T47D (cell line): ENCODE measurements at places on chromosomes 2 and 18.

DNA sequence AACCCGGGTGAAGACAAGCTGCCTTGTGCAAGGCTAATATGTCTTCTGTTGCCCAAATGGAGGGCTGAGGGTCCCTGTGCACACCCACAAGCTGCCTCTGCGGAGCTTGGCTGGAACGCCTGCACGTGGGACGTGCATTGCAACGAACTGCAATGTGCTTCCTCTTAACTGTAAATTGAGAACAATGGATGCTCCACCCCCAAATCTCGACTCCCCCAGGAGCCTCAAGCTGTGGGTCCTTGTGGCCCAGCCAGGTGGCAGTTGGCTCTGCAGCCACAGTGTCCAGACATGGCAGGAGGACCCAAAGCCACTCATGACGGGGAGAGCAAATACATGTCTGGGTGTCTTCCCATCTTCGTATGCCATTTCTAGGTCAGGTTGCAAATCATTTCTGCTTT is 90.1 kb downstream of the TWIST2 start:
- DNase-seq, result no peak

DNA sequence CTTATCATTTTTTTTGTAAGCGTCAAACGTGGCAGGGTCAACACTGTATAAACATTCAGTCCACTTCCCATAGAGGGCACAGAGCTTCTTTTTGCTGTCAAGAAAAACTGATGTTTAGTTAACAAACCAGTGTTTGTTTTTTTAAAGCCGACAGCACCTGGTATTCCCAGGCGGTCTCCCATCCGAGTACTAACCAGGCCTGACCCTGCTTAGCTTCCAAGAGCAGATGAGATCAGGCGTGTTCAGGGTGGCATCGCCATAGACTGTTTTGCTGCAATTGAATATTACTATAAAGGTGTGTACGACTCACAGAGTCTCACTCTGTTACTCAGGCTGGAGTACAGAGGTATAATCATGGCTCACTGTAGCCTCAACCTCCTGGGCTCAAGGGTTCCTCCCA is 31.5 kb downstream of the CABYR start:
- DNase-seq, result no peak

DNA sequence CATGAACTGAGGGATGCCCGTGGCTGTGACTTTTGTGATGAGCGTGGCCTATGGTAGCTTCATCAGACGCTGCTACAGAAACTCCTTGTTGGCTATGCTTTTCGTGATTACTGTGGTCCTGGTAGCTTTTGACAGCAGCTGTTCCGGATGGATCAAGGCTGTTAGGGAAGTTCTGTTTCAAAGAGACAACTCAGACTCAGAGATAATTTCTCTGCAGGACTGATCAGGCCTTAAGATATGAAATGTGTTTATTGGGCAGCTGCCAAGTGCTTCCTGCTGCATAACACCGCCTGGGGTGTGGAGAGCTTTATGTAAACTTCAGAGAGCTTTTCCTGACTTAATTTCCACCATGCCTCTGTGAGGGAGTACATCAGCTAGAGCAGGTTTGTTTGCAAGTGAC is 243.8 kb downstream of the TSN start:
- DNase-seq, result peak; percentile 51

DNA sequence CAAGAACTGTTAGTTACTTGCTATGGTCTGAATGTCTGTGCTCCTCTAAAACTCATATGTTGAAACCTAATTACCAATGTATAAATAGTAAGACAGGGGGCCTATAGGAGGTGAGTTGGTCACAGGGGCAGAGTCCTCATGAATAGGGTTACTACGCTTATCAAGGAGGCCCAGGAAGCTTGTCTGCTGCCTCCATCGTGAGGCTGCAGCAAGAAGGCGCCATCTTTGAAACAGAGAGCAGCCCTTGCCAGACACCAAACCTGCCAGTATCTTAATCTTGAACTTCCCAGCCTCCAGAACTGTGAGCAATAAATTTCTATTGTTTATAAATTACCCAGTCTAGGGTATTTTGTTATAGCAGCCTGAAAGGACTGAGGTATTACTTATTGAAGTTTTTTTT is 79.1 kb downstream of the TGIF1 start:
- no peak for DNase-seq

GRCh38 chr2:65263262-65263661 is 35.6 kb downstream of the ACTR2 start:
- no peak for DNase-seq

GRCh38 chr18:26832302-26832701 is 33.2 kb downstream of the AQP4 start:
- no peak for DNase-seq

DNA sequence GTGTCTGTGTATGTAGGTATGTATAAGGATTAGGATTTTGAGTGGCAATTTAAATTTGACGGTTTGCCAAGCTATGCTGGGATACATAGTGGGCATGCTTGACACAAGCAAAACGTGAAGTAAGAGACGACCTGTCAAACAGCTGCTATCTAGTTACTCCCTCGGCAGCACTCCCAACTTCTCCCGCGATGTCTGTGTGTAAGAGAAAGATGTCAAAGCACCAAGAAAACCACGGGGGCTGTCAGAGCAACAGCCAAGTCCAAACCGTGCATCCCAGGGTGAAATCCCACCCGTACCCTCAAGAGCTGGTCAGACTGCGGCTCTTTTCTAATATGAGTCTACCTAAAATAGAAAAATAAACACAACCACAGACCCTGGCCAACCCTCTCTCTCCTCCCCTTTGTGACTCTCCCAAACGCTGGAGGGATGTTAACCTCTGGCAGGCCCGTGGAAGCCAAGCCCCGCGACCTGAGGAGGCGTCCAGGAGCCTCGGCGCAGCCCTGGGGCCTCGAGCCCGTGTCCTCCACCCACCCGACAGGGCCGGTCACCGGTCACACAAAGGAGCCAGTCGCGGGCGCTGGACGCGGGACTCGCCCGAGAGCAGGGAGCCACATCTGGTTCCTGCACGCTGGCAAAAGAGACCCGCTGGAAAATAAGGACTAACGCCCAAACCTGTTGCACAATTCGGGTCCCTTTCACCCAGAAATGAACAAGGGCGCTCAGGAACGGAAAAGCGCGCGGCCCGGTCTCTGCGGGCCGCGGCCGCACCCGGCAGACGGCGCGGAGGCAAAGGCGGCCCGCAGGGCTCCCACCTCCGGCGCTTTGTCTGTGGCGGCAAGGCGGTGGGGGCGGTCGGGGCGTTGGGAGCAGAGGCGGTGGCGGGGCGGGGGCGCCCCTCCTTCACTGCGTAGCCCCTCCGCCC is 925 bp downstream of the SESTD1 start:
- DNase-seq, result peak; percentile 16

- no peak for DNase-seq
Measured at GRCh38 chr2:191500566-191500883, 177.4 kb upstream of the NABP1 start.

- DNase-seq, result no peak
Measured at GRCh38 chr2:102386867-102387541, 31.4 kb downstream of the IL18R1 start.

DNA sequence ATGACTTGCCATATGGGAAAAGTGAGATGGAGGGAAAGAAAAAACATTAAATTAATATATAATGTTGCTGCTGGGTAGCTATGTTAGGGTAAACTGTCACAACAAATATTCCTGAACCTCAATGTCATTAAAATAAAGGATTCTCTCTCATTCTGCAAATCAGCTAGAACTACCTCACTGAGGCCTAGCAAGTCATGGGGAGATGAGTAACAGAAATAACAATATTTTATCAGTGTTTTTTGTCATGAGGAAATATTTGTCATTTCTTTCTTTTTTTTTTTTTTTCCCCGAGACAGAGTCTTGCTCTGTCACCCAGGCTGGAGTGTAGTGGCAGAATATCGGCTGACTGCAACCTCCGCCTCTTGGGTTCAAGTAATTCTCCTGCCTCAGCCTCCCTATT is 1282.3 kb upstream of the NRXN1 start:
- DNase-seq, result no peak

DNA sequence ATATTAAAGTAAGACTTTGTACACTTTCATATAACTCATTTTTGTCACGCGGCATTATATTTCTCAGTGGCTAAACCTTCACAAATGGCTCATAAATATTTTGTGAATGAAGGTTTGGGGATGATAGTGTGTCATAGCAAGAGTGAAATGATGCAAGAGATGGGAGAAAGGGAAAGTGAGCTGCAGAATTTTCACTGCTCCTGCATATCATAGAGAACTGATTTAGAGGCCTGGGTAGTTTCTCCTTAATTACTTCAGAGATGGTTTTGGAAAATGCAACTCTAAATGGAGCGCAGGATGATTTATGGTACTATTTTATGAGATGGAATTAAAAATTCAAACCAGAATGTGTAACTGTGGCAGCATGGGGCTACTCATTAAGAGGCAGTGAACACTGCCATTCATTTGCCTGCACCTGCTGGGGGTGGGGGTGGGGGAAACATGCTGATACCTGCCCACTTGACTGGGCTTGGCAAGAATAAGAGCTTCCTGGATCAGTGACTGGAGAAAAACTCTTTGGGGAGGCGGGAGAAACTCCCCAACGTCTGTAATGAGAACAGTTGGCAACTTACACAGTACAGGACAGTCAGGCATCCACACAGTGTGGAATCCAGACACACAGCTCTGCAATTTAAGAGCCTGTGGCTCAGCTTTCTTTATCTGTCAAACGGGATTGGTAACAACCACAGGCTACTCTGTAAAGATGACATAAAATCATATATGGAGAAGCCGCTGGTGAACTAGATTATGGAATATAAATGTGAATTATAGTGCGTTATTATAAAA is 941.9 kb downstream of the SLC4A3 start:
- DNase-seq, result no peak

- DNase-seq, result no peak
Measured at GRCh38 chr2:110860630-110861029, 128.3 kb downstream of the ACOXL start.

DNA sequence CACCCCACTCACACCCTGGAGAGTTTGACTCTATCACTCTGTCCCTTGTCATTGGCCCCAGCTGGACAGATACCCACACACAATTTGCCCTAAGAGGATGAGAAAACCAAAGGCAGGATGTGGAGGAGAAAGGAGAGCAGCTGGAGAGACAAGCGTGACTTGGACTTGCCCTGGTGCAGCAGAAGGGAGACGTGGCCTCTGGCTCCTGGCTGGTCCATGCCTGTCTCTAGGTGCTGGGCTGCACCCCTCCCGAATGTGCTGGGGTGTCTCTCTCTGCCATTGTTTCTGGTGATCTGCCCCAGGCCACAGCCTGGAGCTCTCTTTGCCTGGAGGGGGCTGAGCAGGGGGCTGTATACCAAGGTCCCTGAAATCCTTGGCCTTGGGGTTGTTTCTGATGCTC is 88.7 kb upstream of the HDAC4 start:
- no peak for DNase-seq

DNA sequence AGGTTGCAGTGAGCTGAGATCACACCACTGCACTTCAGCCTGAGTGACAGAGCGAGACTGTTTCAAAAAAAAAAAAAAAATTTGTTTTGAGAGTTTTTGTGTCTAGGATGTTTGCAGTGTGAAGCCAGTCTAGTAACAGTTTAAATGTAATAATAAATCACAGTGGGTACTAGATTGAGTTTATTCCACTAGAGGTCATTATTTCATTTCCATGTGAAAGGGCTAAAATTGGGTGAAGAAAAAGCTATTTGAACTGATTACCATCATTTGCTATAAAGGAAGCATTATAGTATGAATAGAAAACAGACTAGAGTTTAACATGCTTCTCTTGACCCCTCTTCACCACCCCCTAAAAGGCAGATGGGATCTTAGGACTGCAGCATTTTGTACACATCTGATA is 20.3 kb downstream of the SNRPD1 start:
- no peak for DNase-seq

- no peak for DNase-seq
Measured at GRCh38 chr18:28113271-28114029, 63.5 kb downstream of the CDH2 start.

GRCh38 chr2:128286905-128287779 is 31.5 kb downstream of the HS6ST1 start:
- no peak for DNase-seq

DNA sequence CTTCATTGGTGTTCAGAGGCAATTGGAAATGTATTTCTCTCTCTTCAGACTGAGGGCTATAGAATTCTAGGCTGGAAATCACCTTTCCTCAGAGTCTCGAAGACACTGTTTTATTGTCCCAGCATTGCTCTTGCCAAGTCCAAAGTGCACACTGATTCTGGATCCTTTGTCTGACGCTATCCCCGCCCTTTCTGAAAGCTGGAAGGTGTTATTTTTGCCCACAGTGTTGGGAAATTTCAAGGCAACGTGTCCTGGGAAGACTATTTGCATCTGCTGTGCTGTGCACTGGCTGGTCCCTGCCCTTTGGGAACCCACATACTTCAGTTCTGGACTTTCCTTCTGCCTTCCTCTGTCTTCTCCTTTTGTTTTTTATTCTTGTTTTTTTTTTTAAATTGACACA is 190.8 kb downstream of the SH3BP4 start:
- no peak for DNase-seq

GRCh38 chr2:144490857-144491256 is 29.1 kb downstream of the ZEB2 start:
- no peak for DNase-seq

DNA sequence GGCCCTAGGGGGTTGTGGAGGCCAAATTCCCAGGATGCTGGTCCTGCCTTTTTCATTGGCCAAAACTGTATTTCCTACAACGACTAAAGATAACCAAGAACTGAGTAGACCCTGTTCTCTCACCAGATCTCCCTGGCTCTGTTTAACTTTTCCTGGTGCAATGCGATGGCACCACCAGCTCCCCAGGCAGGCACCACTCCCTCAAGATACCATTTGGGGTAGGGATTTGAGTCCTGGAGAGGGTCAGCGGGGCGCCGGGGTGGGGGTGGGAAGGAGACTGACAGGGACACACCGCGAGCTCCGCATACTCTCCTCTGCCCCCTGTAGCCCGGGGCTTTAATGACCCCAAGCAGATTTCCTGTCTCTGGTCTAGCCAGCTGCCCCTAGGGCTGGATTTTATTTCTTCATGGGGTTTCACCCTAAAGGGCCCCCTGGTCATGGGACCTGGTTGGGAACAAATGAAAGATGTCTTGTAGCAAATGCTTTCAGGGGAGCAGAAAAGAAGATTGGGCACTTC is 7.3 kb downstream of the SIX2 start:
- no peak for DNase-seq

DNA sequence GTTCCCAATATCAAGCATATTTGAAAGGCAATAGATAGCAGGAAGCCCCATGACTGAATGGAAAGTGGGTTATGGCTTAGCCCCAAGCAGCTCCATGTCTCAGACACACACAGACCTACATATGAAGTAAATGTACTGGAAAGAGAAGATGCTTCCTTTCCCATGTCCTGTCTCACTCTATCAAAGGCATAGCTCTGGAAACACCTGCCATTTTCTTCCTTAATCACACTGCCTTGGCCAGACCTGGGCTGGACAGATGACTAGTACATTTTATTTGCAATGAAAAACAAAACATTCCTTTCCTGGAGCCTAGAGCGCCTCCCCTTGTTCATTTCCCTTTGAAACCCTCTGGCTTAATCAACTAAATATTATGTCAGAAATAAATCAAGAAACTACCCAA is 160.7 kb downstream of the ANTXR1 start:
- DNase-seq, result no peak

- DNase-seq, result no peak
Measured at GRCh38 chr2:212752730-212753351, 214.2 kb upstream of the ERBB4 start.
